Activated B cell treated with CpG ODN at 0.5 μM for 24 hours (primary cell): ENCODE measurements at places on chromosomes 12 and 14. TPM values are rescaled to one million over a fixed set of nuclear protein-coding genes. Genes with fewer than 3 reads are reported as not detected.

Gene NRXN3
- not detected in 2 replicates for total RNA-seq

Gene GPR137C
- total RNA-seq, result 0.05 and 0.16 TPM in 2 replicates

Gene SLCO1C1
- not detected in 2 replicates for total RNA-seq

DNA sequence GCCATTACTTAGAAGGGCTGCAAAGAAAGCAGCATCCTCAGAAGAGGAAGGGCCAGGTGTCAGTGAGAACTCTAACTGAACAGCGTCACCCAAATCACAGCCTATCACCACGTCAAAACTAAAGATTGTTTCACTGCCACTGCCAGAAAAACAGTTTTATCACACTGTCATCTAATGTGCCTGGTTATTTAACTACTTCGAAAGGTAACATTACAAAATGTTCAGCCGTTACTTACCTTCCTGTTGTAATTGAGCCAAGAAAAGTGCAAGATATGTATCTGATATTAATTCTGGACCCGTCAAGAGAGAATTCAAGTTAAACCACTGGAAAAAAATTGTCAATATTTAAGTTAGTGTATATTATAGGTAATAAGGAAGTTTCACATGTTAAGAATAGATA lies 17.9 kb downstream of the ATXN3 start:
- DNase-seq, result no peak

DNA sequence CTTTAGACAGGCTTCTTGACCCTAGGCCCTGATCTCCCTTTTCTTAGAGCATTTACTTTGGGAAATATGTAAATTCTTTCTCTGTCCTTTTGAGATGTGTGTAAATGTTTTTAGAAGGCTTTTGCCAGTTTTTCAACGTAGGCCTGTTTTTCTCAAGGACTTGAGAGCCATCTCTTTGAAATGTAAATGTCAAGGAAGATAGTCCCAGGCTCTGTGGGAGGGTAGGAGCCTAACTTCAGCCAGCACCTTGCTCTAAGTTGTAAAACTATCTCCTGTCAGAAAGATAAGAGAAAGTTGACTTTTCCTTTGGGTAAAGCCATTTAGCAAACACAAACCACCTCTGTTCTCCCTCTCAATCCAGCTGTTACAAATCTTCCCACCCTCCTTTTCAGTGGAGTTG lies 219.8 kb downstream of the RPS29 start:
- no peak for DNase-seq

GRCh38 chr12:106305376-106305775 lies 2.8 kb downstream of the TCP11L2 start:
- DNase-seq, result no peak

Gene PRKAG1
- total RNA-seq, result 55.3 and 70.5 TPM in 2 replicates

GRCh38 chr14:24761141-24761540 lies 127.2 kb upstream of the GZMB start:
- no peak for DNase-seq

Gene PLEK2
- total RNA-seq, result not detected in 2 replicates

GRCh38 chr12:53975479-53976152 lies 862 bp upstream of the HOTAIR start:
- no peak for DNase-seq

Gene NEUROD4
- total RNA-seq, result not detected in 2 replicates

DNA sequence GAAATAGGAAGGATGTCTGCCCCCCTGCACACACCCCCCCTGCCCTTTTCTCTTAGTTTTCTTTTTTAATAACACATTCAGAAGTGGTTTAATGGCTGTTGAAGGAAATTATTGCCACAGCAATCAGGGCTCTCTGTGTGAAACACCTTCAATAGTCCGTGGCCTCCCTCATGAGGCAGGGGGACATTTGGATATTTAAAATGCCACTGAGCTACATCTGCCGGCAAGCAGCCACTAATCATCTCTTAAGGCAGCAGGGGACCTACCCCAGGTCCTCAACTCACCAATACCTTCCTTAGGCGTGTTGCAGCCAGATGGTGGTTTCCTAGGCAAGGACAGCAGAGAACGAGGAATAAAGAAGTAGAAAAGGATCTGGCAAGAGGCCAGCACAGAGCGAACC lies 283.2 kb downstream of the TTC8 start:
- no peak for DNase-seq

DNA sequence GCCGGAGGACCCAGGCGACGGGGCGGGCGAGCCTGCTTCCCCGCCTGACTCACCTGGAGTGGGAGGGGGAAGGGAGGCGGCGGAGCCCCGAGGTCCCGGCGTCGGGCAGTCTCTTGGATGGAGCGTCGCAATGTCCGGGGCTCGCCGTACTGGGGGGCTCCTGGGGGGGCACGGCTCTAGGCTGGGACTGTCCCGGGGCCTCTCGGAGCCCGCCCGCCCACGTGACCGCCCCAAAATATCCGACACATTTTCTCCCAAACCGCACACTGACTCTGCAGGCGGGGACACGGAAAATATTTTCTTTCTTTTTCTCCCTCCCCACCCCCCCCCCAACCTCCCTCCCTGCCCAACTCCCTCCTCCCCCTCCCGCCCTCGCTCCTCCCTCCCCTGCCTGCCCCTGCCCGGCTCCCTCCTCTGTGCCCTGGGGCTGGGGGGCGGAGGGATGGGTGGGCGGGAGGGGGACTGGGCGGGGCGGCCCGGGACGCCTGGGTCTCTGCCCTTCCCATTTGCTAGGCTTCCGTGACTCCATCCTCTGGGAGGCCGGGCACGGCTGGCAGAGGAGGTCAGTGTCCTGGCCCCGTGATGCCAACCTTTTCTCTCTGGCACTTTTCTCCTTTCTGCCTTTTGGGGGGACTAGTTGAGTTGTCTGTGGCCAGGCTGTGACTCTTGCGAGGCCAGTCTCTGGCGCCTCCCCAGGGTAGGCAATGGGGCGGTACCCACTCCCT lies at the start of gene RARG:
TSS of gene RARG (minus strand) at position 289 of the 725 bp plus-strand sequence. CDS start 4,664 bp downstream, outside the sequence.
- no peak for DNase-seq

Gene PZP
- total RNA-seq, result not detected in 2 replicates

Gene TDP1
- 51.3 and 54.7 TPM in 2 replicates for total RNA-seq

GRCh38 chr14:91496790-91497189 lies 13.3 kb downstream of the PPP4R3A start:
- DNase-seq, result no peak

Gene ENDOU
- total RNA-seq, result 0.24 and 0.37 TPM in 2 replicates

- DNase-seq, result no peak
Observed at GRCh38 chr12:96326628-96327227, 73.5 kb downstream of the CDK17 start.
